ENCODE measurements at places on chromosomes 11 and 22.
A peak's percentile ranks its signal among the peaks of the same experiment; 100 is the strongest.

DNA sequence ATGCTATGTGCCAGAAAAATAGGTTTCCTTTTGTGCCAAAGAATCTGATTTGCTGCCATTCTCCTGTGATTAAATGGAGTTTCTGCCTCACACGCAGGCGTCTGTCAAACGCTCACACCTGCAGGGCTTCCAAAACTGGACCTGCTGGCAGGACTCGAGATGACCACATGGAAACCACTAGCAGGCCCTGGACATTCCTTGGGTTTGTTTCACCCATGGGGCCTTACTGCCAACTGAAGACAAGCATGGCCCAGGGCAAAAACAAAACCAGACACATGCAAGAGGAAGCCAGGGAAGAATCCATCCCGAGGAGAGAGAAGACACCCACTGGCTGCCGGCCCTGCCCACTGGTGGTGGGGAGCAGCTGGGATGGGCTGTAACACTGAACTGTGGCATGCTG, 55.9 kb upstream of the MN1 start:
- no peak for DNase-seq

- DNase-seq = peak; percentile 39
Measured at GRCh38 chr22:20268279-20269012, at the start of gene RTN4R. Gene RTN4R, minus strand, starts transcription at chr22:20268318. Its CDS starts 226 bp downstream, at chr22:20268092.

DNA sequence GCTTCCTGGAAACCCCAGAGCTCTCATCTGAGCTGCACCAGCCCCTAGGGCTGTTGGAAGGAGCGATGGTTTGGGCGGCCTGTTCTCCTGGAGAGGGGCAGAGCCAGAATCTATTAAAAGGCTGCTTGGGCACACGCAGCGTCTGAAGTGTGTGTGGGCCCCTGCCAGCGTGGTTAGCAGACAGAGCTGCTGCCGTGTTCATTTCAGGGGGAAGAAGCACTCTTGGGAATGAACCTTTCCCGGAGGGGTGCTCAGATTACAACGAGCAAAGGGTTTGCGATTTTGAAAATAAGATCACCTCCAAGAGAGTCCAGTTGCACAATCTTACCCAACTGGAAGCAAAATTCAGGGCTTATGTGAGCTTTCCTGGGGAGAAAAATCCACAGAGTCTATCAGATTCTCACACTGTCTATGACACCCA, 12.9 kb downstream of the ANO1 start:
- DNase-seq = no peak

DNA sequence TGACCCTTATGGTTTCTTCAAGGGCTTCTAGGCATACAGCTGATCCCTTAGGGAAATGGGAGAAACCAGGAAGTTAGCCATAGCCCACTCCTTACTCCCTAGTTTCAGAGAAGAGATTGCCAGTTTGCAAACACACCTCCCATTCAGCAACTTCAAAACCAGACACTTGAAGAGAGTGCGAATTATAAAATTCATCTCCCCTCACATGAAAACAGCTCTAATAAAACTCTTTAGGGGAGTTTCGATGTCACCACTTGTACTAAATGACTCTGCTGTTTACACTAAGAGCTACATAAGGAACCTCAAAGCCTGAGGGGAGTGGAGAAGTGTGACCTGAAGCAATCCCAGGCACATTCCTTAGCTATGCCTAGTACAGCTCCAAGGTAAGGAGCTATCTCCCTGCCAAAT, 8.3 kb downstream of the LGR4 start:
- no peak for DNase-seq

GRCh38 chr11:60781286-60781980, 3.7 kb upstream of the MS4A10 start:
- no peak for DNase-seq

GRCh38 chr22:38863531-38864131, 8.4 kb downstream of the CBX6 start:
- DNase-seq = no peak

DNA sequence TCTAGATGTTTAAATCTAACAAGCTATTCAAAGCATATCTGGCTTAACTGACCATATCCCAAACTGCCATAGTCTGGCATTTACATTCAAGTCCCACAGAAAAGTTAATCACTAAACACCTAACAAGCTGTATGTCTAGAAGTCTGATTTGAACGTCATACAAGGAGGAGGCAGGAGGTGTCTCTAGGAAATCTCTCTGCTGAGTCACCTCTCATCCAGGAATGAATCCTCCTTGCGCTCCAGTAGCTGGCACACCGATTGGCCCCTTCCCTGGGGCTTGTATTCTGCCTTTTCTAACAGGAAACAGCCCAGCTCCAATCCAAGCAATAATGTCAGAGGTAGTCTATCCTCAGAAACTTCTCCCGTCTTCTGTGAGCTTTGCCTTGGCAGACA, 31.8 kb downstream of the FEZ1 start:
- DNase-seq = no peak

GRCh38 chr11:86443415-86443814, 68.7 kb downstream of the CCDC81 start:
- no peak for DNase-seq

GRCh38 chr11:20458905-20459632, 71.6 kb downstream of the PRMT3 start:
- DNase-seq = no peak

GRCh38 chr11:3959015-3959902, 103.8 kb downstream of the STIM1 start:
- no peak for DNase-seq

DNA sequence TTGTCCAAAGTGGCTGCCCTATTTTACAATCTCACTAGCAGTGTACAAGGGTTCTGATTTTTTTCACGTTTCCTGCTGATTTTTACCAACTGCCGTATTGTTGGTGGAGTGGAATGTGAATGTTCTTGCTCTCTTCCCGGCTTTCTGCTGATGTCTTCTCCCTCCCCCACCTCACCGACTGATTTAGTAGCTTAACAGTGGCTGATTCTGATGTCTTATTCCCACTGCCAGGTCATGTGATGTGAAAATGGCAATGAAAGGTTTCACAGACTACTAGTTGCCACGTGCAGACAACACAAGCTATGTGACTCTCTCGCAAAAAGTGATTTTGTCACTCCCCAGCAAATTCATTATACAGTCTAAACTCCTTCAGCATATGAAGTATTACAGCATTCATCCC, 17.3 kb upstream of the NEU3 start:
- DNase-seq = no peak

Measured in stimulated activated CD4-positive, alpha-beta T cell treated with anti-CD3 and anti-CD28 coated beads, TNF-alpha, amount 100 ng/mL, for 1 hour (primary cell).